Purkinje cell (primary cell): ENCODE measurements at places on chromosomes 4 and X. TPM values are rescaled to one million over a fixed set of nuclear protein-coding genes. Genes with fewer than 3 reads are reported as not detected.

The H2BW2 gene
- not detected in 2 replicates for polyA plus RNA-seq

The KDR gene
- not detected in 2 replicates for polyA plus RNA-seq

The NAA11 gene
- not detected in 2 replicates for polyA plus RNA-seq

The UGT2A3 gene
- polyA plus RNA-seq, result not detected in 2 replicates

The DIPK2B gene
- not detected in 2 replicates for polyA plus RNA-seq

The NALF2 gene
- polyA plus RNA-seq, result 0.60 and 1.5 TPM in 2 replicates

The RNF150 gene
- 21.0 and 21.2 TPM in 2 replicates for polyA plus RNA-seq

The FRG2 gene
- not detected in 2 replicates for polyA plus RNA-seq

The CTAG2 gene
- not detected in 2 replicates for polyA plus RNA-seq

The DCX gene
- polyA plus RNA-seq, result 0.03 and 1.8 TPM in 2 replicates

The RBMXL3 gene
- not detected in 2 replicates for polyA plus RNA-seq

The EIF1AX gene
- polyA plus RNA-seq, result 133 and 157 TPM in 2 replicates

The LUZP4 gene
- not detected in 2 replicates for polyA plus RNA-seq

The NLRP2B gene
- not detected in 2 replicates for polyA plus RNA-seq

The SYTL4 gene
- 1.0 and 2.0 TPM in 2 replicates for polyA plus RNA-seq

The RELL1 gene
- 0.27 and 1.1 TPM in 2 replicates for polyA plus RNA-seq

The APELA gene
- not detected in 2 replicates for polyA plus RNA-seq

The CXXC4 gene
- polyA plus RNA-seq, result 5.4 and 13.9 TPM in 2 replicates

The NR3C2 gene
- 5.3 and 6.6 TPM in 2 replicates for polyA plus RNA-seq

The RASSF6 gene
- not detected in 2 replicates for polyA plus RNA-seq

The GYG2 gene
- polyA plus RNA-seq, result 0.52 and 1.8 TPM in 2 replicates

The ATP10D gene
- 21.0 and 26.4 TPM in 2 replicates for polyA plus RNA-seq

The ERCC6L gene
- polyA plus RNA-seq, result 0.42 TPM in 1 of 2 replicates, not detected in the other

The PFKFB1 gene
- polyA plus RNA-seq, result not detected in 2 replicates

The PCSK1N gene
- 12.2 and 25.7 TPM in 2 replicates for polyA plus RNA-seq

The CT45A7 gene
- not detected in 2 replicates for polyA plus RNA-seq

The DCAF4L1 gene
- polyA plus RNA-seq, result 0.04 and 0.15 TPM in 2 replicates

The ANK2 gene
- 541 and 627 TPM in 2 replicates for polyA plus RNA-seq

The SLC10A3 gene
- 1.1 and 1.7 TPM in 2 replicates for polyA plus RNA-seq

The MAGEA4 gene
- not detected in 2 replicates for polyA plus RNA-seq

The SLC9B2 gene
- 19.6 and 19.9 TPM in 2 replicates for polyA plus RNA-seq

The GAGE2A gene
- polyA plus RNA-seq, result not detected in 2 replicates

The ARSJ gene
- polyA plus RNA-seq, result 0.42 and 0.85 TPM in 2 replicates

The FATE1 gene
- not detected in 2 replicates for polyA plus RNA-seq

The SERPINA7 gene
- not detected in 2 replicates for polyA plus RNA-seq

The NSG1 gene
- 1,066 and 1,375 TPM in 2 replicates for polyA plus RNA-seq

The GAGE12J gene
- polyA plus RNA-seq, result not detected in 2 replicates

The MAPK10 gene
- 117 and 144 TPM in 2 replicates for polyA plus RNA-seq

The ADH5 gene
- 66.4 and 80.7 TPM in 2 replicates for polyA plus RNA-seq

The SPANXN3 gene
- polyA plus RNA-seq, result not detected in 2 replicates

The EDA gene
- polyA plus RNA-seq, result 0.52 and 3.0 TPM in 2 replicates

The HPRT1 gene
- polyA plus RNA-seq, result 158 and 201 TPM in 2 replicates

The MAGEB10 gene
- not detected in 2 replicates for polyA plus RNA-seq

The DCTD gene
- 6.6 and 8.7 TPM in 2 replicates for polyA plus RNA-seq

The SOD3 gene
- polyA plus RNA-seq, result not detected in 2 replicates

The GDPD2 gene
- 1.0 TPM in 1 of 2 replicates, not detected in the other for polyA plus RNA-seq

The MBTPS2 gene
- 22.9 and 24.9 TPM in 2 replicates for polyA plus RNA-seq

The HOPX gene
- polyA plus RNA-seq, result 511 and 644 TPM in 2 replicates

The FAM9B gene
- not detected in 2 replicates for polyA plus RNA-seq
